ENCODE measurements at places on chromosomes 16 and 17. TPM values are rescaled to one million over a fixed set of nuclear protein-coding genes. Genes with fewer than 3 reads are reported as not detected.

DNA sequence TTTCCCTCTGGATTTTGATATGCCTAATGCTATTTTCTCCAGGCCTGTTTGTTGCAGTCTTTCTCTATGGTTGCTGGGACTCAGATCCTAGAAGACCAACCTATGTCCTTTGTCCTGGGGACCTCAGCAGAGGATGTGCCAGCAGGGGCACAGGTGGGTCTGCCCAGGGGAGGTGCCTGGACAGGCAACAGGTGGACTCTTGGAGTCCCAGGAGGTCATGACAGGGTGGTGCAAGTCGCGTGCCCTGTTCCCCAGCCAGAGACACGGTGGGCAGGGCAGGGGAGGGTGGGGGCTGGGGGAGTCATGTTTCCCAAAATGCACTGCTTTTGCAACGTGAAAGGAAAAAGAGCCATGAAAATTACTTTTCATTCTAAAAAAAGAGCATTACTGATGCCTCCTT is 26.3 kb upstream of the PLLP start:
- DNase-seq: no peak

GRCh38 chr17:9672691-9673090 is 27.4 kb downstream of the USP43 start:
- DNase-seq: no peak

DNA sequence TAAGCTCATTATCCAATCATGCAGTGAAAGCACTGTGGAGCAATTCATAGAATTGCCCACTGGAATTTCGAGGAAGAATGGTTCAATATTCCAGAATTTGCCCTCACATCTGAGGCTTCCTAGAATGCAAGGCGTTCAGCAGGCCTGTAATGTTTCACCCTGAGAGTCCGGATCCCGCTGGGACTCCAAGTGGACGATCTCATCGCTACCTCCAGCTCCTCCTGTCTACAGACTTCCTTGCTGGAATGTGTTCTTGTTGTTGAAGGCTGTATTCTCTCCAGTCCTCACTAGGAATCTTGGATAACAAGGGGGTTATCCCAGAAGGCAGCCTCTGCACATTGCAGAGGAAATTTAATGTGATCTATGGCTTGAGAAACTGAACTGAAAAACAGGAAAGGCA is 7.8 kb downstream of the SLC47A1 start:
- no peak for DNase-seq

DNA sequence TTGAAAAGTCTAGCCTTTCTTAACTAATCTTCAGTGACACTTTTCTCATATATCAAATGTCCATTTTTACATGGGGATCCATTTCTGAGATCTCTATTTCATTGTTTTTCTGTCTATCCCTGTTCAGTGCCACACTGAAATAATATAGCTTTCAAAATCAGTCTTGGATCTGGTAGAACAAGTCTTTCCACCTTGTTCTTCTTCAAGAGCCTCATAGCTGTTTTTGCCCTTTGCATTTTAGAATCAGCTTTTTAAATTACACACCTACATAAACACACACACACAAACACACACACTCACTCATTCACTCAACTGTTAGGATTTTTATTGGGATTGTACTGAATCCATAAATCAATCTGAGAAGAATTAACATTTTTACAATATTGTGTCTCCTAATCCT is 19.2 kb downstream of the GSDMB start:
- no peak for DNase-seq

TLCD3B gene
- polyA plus RNA-seq: 0.65 TPM

All from renal cortex interstitium (tissue), 15 donors.